Hematopoietic multipotent progenitor cell treated with erythropoietin and hydrocortisone succinate and interleukin-3 and kit ligand, for 8 days (in vitro differentiated cells): ENCODE measurements at places on chromosomes 12 and 14.

GRCh38 chr12:111024205-111024801 lies 103.9 kb upstream of the MYL2 start:
- DNase-seq: peak; percentile 42

GRCh38 chr12:32052212-32052713 lies 54.4 kb upstream of the BICD1 start:
- DNase-seq: peak; percentile 41

GRCh38 chr12:75651342-75651695 lies 139.9 kb upstream of the KRR1 start:
- no peak for DNase-seq

DNA sequence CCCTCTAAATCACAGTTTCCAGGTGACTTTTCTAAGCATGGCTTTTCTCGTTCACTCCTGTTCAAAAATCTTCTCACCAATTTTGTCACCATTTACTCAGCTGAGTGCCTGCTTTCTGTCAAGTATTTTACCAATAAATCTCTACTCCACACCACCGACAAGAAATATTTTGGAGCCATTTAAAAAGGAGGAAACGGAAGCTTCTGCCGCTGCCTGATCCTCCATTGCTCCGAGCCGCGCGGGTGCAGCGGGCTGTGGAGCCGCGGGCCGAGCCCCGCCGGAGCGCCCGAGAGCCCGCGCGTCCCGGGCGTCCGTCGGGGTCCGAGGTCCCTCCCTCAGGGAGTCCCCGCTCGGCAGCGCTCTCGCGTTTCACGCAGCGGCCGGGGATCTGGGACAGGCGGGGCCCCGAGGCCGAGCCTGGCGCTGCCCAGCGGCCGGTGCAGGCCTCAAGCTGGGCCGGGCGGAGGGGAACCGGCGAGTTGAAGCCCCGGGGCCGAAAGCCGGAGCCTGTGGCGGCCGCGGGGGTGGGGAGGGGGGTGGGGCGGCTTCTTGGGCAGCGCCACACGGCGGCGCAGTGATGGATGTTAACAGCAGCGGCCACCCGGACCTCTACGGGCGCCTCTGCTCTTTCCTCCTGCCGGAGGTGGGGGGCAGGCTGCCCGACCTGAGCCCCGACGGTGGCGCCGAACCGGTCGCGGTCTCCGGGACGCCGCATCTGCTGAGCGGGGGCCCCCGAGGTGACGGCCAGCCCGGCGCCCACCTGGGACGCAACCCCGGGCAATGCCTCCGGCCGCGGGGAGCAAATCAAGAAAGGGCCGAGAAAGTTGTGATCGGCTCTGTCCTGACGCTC lies 1.1 kb upstream of the HEBP1 start:
- peak; percentile 66 for DNase-seq

DNA sequence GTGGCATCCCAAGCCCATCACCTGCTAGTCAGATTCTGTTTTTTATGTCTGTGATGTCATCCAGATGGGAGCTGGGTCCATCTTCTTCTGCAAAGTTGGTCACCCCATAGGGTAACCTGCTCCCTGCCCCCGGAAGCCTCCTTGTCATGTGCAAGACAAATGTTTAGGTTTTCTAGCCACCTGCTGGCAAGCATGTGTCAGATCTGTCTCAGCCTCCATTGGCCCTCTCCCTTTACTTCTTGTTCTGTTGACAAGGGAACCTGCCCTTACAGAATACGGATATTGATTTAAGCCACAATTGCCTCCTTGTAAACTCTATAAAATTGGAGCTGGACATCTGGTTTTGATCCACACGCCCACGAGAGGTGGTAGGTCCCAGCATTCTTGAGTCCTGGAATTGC lies 7.5 kb downstream of the NTF3 start:
- DNase-seq: no peak

DNA sequence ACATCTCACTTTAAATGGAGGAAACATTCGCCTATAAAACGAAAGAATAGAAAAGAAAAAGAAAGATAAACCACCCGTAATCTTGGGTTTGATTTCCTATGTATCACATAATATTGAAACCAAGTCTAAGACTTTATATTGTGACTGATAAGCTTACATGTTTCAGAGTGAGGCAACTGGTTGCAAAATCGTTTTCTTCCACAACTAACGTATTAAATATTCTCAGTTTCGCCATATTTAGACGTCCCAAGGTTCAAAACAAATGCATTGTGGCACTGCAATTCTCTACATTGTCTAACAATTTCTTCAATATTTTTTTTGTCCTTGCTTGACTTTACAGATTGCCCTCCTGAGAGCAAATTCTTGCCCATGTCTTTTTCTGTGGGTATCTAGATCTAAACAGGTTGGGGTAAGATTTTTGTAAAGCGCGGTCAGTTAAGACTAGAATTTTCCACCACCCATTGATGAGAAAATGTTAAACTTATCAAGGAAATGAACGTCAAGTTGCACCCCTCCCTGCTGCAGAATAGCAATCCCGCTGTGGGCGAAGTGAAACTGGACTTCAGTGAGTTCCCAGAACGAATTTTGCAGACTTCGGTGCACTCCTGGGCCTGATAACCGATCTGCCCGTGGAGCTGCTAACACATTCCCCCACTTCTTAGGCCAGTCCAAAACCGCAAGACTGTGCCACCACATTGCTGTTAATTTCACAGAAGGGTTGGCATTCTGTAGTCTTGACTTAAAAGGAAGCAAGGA lies 2.7 kb downstream of the TBX3 start:
- no peak for DNase-seq

GRCh38 chr12:31603546-31604009 lies 12.6 kb upstream of the DENND5B start:
- no peak for DNase-seq

GRCh38 chr14:79281244-79282152 lies 929.8 kb downstream of the DIO2 start:
- DNase-seq: no peak

GRCh38 chr14:85241022-85241855 lies 288.7 kb upstream of the FLRT2 start:
- no peak for DNase-seq

DNA sequence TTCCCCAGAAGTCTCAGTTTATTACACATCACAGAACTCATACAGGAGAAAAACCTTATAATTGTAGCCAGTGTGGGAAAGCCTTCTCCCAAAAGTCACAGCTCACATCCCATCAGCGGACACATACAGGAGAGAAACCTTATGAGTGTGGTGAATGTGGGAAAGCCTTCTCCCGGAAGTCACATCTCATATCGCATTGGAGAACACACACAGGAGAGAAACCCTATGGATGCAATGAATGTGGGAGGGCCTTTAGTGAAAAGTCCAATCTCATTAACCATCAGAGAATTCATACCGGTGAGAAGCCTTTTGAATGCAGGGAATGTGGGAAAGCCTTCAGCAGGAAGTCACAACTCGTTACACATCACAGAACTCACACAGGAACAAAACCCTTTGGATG lies 20.1 kb downstream of the ZNF84 start:
- DNase-seq: no peak

GRCh38 chr12:21683115-21683514 lies 25.5 kb upstream of the LDHB start:
- no peak for DNase-seq

- no peak for DNase-seq
Measured at GRCh38 chr12:128133321-128134073, 133.5 kb upstream of the TMEM132C start.
